RWPE2 (cell line): ENCODE measurements at places on chromosomes 16 and 17.

DNA sequence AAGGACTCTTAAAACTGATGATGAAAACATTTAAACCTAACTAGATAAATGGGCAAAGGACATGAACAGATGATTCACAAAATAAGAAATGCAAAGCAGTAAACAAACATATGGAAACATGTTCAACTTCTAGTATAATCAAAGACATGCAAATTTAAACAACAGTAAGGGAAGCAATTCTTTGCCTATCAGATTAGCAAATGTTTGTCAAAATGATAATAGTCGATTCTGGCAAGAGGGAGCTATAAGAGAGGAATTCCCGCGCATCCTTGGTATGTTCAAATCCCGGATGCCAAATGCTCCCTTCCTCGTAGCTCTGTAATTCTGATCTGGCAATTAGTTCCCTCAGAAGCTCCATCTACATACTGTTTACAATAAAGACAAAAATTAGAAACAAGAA lies 320.5 kb downstream of the PHKB start:
- DNase-seq, result no peak

- no peak for DNase-seq
These were observed 137.2 kb downstream of the MYO1D start for GRCh38 chr17:32739722-32740121.

DNA sequence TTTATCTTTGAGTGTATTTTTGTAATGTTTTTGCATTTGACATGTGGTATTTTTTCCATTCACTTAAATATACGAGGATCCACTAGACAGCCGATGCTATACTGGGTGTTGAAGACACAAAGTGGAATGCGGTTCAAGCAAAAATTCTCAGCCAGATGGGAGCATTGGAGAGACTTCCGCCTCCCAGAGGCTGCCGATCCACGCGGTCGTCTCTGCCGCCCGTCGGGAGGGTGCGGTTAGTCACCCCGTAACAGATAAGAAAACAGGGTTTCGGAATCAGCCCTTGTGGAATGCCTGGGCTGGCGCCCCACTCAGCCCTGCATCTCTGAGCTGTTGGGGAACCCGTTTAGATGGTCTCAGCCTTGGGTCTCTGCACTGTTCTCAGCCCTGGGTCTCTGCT lies 7.3 kb downstream of the GSE1 start:
- DNase-seq, result no peak

GRCh38 chr16:58863042-58863441 lies 128.9 kb upstream of the GOT2 start:
- DNase-seq, result no peak

GRCh38 chr17:46958041-46958591 lies 20.9 kb downstream of the RPRML start:
- no peak for DNase-seq

DNA sequence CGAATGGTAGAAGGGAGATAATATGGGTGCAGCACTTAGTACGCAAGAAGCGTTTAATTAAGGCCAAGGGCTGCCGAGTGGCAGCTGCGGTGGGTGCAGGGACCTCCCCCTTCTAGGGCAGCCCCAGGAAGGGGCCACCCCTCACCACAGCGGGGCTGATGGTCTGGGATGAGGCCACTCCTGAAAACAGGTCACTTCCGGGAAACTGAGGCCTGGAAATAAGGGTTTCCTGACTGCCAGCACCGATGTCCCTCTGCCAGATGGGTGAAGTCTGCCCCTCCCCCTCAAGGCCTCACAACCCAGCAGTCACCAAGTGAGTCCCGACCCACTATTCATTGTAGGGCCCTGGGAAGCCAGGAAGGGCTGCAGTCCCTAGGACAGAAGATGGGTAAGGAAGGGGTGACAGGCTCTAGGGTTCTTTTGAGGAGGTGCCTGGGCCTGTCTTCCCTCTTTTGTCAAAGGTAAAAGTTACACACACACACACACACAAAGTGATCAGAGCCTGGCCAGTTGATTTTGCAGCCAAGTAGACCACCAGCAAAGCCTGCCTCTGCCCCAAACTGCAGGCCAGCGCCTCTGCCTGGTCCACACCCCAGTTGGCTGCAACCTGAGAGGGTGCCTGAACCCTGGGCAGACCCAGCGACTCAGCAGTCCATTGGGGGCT lies 12.5 kb downstream of the SREBF1 start:
- no peak for DNase-seq

DNA sequence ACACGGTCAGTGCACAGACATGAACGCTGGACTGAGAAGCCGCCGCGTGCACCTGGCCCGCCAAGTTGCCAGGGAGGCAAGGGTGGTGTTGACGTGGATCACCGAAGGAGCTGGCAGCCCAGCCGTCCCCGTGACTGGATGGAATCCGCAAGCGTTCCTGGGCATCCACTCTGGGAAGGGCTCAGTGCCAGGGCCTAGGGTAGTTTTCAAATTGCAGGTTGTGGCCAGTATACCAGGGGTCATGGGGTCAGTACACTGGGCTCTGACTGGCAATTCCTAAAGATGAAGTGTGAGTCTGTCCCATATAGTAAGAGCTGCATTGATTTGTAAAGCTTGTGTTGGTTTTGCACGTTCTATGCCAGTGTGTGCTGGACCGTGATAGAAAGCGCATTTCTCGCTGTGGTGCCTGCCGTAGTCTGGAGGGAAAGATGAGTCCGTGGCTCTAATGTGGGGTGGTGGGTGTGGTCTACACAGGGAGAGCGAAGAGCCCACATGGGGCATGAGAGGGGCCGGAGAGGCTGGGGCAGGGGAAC lies 21.1 kb upstream of the METRNL start:
- DNase-seq, result peak; percentile 67

GRCh38 chr17:31048780-31049179 lies 46.0 kb upstream of the NF1 start:
- no peak for DNase-seq

DNA sequence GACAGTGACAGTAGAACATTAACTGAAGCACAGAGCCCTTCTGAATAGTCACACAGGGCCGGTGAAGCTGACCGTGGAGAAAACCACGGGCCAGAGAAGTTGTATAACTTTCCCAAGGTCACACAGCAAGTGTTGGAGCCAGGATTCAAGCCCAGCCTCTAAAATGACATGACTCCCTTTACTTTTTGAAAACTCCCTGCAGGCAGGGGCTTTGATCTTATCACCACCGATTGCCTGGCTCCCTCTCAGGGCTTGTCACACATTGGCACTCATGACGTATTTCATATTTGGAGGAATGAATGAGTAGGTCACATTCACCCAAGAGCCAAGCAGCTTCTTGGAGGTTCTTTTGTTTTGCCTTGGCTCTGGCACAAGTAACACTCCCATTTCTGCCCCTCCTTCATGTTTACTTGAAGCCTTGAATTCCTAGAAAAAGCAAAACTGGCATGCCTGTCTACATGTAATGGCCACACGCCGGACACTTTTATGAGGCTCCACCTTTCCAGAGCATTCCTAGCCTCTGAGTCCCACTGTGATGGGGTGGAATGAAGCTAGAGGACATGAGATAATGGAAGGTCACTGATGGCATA lies 13.3 kb upstream of the RBBP6 start:
- peak; percentile 79 for DNase-seq

DNA sequence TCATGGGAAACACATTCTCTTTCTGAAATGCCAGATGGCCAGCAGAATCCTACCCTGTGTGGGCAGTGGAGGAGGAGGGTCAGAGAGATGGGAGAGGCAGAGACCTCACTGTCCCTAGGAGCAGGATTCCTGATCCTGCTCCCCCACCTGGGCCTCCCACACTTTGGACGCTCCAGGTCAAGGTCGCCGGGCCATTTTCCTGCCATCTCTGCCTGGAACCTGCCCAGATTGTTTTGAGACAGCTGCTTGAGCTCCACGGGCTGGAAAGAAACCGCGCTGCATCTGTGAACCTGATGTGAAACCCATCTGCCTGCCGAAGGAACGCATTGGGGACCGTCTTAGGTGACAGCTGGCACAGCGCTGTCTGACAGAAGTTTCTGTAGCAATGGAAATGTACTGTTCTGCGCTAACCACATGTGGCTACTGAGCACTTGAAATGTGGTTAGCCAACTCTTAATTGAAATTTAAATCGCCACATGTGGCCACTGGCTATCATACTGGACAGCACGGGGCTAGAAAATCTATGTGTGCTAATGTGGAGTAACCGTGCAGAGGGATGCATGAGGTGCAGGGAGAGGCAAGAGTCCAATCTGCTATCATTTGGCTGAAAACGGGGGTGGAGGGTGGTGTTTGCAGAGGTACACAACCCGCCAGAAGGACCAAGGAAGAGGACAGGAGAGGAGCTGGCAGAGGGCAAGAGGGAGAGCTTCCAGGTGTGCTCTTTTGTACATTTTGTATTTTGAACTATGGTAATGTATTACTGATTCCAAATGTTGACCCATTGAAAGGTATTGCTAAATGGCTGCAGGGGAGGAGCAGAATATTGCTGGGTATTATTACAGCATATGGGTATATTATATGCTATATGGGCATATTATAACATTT lies 15.4 kb upstream of the NUBP1 start:
- no peak for DNase-seq

GRCh38 chr16:3364774-3365427 lies 9.2 kb downstream of the OR2C1 start:
- peak; percentile 93 for DNase-seq

- no peak for DNase-seq
These were observed 62.7 kb downstream of the HLF start for GRCh38 chr17:55327225-55328088.

DNA sequence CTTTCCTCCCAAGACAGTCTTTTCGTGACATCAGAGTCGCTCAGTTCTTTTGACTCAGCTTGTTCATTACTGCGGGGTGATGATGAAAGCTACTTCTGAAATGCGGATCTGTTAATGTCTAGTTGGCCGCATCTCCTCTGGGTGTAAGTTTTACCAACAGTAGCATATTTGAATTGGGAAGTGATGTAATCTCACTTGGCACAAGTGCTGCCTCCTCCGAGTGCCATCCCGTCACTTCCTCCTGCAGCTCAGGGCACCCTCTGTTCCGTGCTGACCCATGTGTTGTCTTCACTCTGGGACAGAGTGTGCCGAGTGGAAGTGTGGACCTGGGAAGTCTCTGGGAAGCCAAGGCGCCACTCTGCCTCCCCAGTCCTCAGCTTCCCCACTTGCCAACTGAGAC lies 8.9 kb downstream of the ADAD2 start:
- DNase-seq, result no peak

DNA sequence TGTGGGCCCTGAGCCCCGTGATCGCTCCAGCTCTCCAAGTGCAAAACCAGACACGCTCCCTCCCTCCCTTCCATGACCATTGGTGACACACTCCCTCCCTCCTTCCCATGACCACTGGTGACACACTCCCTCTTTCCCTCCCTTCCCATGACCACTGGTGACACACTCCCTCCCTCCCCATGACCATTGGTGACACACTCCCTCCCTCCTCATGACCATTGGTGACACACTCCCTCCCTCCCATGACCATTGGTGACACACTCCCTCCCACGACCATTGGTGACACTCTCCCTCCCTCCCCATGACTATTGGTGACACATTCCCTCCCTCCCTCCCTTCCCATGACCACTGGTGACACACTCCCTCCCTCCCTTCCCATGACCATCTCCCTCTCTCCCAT lies 56.3 kb downstream of the LMF1 start:
- no peak for DNase-seq

DNA sequence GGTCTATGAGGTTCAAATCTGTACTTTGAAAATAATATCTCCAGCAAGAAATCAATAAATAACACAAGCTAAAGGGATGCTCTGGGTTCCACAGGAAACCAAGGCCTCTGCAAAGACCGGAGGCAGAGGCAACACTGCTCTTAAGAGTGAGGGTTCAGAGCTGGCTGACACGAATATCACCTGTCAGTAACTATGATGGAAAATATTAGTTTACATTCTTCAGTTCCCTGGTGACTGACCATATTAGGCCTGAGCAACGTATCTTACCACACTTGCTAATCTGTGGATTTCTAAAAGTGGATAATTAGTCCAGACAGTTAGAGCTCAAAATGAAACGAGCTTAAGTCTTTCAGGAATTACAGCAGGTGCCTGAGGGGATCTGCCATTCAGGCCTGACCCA lies 459.3 kb downstream of the HS3ST3B1 start:
- DNase-seq, result no peak

GRCh38 chr16:27959914-27960313 lies 103.6 kb downstream of the GSG1L start:
- no peak for DNase-seq

GRCh38 chr17:35795007-35795870 lies at the start of gene MMP28:
Gene MMP28 (minus strand): TSS chr17:35795641. CDS start chr17:35795377, 264 bp downstream.
- DNase-seq, result no peak

- no peak for DNase-seq
These were observed 247.6 kb downstream of the CNTNAP4 start for GRCh38 chr16:76524769-76525168.

DNA sequence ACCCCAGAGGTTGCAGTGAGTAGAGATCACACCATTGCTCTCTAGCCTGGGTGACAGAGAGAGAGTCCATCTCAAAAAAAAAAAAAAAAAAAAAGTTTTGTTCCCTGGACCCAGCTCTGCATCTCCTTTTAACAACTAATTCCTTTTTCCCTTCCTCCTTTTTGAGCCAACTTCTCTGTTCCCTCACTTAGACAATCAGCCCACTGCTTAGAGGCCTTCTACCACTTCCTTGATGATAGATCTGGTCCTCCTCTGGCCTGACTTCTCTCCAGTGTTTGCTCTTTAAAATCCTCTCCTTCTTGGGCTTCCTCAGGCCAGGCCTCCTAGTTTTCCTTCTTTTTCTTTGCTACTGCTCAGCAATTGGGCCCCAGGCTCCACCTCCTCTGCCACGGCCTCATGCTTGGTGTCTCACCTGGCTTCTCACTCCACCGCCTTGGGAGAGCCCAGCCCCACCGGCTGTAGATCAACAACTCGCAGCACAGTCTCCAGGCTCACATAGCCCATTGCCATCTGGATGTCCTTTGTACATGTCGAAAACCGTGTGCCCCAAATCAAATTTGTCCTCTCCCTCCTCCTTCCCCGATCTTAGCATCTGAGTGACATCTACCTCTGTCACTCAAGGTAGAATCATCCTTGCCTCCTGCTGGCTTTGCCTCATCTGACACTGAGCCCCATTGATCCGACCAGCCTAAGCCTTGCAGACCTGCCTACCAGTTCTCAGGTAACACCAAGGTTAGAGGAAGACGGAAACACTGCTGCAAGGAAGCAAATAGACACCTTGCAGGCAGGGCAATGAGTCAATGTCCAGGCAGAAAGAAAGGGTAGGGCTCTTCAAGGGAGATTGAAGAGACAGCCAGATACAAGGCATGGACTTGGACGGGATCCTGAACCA lies 17.4 kb downstream of the ARHGAP27 start:
- no peak for DNase-seq

DNA sequence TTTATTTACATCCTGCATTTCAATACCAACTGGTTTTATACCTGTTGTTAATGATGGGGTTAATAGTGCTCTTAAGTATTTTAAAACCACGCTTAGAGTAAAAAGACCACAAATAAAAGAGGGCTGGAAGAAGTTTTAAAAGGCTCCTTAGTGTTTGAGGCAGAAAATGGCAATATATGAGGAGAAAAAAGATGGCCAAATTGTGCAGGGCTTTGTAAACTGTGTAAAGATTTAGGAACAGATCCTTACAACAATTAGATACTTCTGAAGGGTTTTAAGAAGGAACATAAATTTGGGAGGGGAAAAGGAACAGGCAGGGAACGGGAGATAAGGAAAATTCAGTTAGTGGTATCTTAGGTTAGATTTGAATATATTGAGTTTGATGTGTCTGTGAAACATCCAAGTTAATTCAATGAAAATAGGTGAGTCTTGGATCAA lies 12.7 kb downstream of the CDC27 start:
- no peak for DNase-seq

GRCh38 chr16:23464196-23464595 lies 11.2 kb upstream of the COG7 start:
- DNase-seq, result no peak
